Natural killer cell (primary cell): ENCODE measurements at places on chromosomes 12 and 14. TPM values are rescaled to one million over a fixed set of nuclear protein-coding genes. Genes with fewer than 3 reads are reported as not detected.

TM7SF3 gene
- total RNA-seq: 32.1 TPM

KRT6A gene
- total RNA-seq: not detected

B4GALNT1 gene
- 0.48 TPM for total RNA-seq

SERPINA12 gene
- not detected for total RNA-seq

SOAT2 gene
- total RNA-seq: not detected

TCL1B gene
- not detected for total RNA-seq

PIWIL1 gene
- not detected for total RNA-seq
